Stimulated activated CD8-positive, alpha-beta memory T cell treated with anti-CD3 and anti-CD28 coated beads, Interleukin-4, amount 100 ng/mL, for 4 hours (primary cell): ENCODE measurements at places on chromosomes 5 and 9.

GRCh38 chr5:44783634-44784315, 25.0 kb upstream of the MRPS30 start:
- no peak for DNase-seq

GRCh38 chr9:76868897-76869296, 37.0 kb downstream of the PRUNE2 start:
- no peak for DNase-seq

- no peak for DNase-seq
Observed at GRCh38 chr5:175243441-175243840, 200.5 kb downstream of the DRD1 start.

- DNase-seq = no peak
Observed at GRCh38 chr9:124410321-124410913, 4.8 kb downstream of the PSMB7 start.

DNA sequence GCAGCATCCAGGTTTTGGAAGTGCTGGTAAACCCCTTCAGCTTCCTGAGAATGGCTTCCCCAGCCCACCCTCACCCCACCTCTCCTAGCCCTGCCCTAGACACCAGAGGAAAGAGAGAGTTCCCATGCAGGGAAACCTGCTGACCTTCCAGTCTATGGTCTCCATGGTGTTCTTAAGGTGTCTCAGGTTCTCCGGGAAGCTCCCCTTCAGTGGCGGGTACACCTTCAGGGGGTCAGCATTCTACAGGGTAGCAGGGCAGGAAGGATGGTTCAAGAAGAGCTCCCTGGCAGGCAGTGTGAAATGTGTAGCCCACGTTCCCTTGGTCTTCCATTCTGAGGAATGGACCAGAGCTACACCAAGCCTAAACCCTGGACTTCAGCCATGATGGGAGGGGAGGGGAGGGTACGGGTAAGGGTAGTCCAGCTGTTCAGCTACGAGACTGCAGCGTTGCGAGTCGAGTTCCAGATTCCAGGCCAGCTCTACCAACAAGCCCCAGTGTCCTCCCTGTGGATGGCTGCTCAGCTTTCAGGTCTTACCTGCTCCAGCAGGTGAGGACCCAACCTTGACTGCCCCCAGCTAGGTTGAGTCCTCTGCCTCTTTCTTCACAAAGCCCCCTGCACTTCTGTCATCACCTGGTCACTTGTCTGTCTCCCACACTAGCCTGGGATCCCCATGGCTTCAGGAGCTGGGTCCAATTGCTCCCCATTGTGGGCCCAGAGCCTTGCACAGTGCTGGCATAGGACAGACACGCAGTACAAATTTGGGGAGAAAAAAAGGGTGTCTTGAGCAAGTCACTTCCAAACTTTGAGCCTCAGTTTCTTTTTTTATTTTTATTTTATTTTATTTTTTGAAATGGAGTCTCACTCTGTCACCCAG, 7.5 kb downstream of the CD74 start:
- no peak for DNase-seq

DNA sequence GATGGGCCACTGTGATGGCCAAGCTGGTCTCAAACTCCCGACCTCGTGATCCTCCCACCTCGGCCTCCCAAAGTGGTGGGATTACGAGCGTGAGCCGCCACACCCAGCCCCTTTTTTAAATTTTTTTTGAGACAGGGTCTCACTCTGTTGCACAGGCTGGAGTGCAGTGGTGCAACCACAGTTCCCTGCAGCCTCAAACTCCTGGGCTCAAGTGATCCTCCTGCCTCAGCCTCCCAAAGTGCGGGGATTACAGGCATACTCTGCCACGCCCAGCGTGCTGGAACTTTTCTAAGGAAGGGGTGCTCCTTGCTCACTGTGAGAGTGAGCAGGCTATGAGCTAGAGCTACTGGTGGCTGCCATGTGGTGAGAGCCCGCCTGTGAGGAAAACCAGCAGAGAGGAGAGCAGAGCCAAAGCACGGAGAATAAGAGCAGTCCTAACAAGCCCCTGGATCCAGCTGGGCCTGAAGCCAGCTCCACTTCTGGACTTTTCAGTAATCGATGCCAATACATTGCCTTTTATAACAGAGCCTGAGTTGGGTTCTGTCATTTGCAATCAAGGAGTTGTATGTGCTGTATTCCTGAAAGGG, 75.5 kb upstream of the UNC5A start:
- DNase-seq = no peak

DNA sequence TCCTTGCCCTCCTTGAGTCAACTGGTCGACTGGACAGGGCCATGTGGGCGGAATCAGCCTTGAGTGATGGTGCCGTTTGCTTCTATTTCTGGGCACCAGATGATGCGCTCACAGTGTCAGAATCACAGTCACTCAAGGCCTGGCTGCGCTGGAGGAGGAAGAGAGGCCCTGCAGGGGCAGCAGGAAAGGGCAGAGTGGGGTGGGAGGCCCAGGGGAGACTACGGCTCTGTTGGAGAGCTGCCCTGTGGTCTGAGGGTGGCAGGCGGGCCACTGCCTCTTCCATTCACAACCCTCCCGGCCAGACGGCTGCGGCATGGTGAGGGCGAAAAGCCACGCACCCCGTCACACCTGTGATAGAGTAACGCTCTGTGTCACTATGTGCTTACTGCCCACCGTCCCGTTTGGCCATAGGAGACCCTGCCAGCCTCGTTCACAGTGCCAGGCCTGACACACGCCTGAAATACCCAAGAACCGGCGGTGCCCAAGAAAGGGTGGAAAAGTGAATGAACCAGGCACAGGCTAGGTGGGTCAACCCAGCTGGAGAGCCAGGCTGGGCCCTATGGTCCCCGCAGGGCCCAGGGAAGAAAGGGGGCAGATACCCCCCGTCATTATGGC, 9.9 kb downstream of the PLPP7 start:
- DNase-seq = no peak

- DNase-seq = no peak
Observed at GRCh38 chr5:31585895-31586270, 53.0 kb upstream of the PDZD2 start.

DNA sequence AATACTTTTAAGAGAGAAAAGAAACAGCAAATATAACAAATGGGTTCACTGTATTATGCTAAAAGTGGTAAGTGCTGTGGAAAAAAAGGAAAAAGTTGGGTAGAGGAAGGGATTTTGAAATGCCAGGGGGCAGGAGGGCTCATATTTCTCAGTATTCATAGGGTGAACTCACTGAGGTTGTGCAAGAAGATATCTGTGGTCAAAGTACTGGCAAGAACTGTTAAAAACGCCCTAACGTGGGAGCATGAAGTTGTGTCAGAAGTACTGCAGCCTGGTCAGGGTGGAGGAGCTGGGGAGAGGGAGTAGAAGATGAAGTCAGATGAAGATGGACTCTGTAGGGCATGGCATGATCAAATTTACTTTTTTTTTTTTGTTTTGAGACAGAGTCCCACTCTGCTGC, 31.2 kb upstream of the SLC28A3 start:
- no peak for DNase-seq

GRCh38 chr5:103244398-103244797, 14.2 kb upstream of the MACIR start:
- DNase-seq = no peak

DNA sequence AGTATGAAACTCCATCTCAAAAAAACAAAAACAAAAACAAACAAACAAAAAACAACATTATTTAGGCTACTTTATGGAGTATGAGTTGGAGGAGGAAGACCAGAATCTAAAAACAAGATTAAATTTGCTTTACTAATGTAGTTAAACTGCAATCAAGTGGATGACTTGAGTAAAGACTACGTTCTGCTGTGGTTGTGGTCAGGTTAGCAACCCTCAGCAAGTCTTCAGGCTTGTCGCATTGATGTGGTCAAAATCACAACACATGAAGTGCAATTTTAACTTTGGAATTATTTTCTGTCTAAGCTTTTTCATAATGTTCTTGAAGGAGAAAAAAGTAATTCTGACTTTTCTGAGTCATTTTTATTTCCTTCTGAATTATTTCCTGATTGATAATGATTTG, 43.1 kb downstream of the PDE6A start:
- DNase-seq = no peak

GRCh38 chr5:168991311-168991710, 309.6 kb downstream of the SLIT3 start:
- DNase-seq = no peak

DNA sequence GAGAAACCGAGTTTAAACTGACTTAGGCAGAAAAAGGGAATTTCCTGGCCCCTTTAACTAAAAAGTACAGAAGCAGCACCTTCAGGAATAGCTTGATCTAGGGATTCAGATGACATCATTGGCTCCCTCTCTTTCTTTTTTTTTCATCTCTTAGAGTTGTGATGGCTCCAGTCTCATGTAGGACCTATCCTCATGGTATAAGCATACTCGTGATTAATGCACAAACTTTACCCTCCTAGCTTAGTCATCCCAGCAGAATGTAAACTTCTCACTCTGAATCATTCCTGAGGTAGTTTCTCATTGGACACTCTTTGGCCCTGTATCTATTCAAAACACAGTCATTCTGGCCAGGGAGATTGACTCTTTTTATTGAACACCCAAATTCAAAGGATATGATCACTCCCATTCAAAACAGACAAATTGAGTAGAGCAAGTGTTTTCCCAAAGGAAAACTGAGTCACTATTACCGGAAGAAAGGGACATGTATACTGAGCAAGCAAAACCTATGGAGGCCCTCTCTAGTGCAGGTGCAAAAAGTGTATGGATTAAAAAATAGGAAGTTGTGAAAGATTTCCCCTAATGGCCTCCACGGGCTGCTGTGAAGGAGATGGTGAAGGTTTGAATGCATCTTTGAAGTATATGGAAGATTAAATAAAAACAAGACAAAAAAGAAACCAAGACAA, 27.6 kb upstream of the SMIM23 start:
- no peak for DNase-seq

GRCh38 chr9:125066839-125067619, 76.3 kb downstream of the SCAI start:
- no peak for DNase-seq
